ENCODE measurements at places on chromosomes 3 and 15. TPM values are rescaled to one million over a fixed set of nuclear protein-coding genes. Genes with fewer than 3 reads are reported as not detected.

Gene SAXO2
- total RNA-seq = 5.1 TPM

Gene C3orf22
- not detected for total RNA-seq

Gene P2RY13
- total RNA-seq = not detected

DNA sequence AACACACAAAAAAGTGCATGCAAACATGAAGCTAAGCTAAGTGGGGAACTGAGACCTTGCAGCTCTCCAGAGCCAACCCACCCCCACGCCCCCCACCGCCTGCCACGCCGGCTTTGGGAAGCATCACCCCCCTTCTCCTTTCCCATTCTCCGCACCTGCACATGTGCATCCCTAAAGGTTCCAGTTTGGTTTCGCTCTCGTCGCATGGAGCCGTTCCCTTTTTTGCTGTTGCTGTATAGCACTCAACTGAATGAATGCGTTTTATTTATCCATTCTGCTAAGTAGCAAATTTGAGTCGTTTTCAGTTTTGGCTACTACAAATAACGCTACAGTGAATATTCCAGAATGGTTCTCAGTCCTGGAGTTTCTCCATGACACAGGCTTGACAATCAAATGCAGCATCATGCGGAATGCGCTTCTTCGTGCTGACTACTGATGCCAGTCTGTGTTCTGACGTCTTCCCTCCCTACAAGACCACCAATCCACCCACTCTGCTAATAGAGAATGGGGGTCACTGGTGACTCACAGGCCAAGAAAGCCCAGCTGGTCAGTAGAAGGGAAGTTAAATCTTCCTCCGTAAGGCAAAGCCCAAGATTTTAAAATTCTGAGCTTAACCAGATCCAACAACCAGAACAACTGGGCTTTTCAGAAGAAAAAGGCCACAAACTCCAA is 115.3 kb downstream of the XXYLT1 start:
- DNase-seq = no peak

DNA sequence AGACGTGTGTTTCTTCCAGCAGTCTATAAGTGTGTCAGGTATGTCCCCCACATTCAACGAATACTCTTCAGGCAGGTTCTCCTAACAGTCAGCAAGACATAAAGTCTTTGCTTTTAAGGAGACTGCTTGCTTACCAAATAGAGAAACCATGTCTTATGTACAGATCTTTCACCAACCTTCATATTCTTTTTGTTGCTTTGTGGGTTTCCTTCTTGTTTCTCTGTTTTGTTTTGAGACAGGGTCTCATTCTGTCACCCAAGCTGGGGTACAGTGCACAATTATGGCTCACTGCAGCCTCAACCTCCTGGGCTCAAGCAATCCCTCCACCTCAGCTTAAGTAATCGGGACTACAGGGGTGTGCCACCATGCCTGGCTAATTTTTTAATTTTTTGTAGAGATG is 14.3 kb downstream of the DYNC1LI1 start:
- DNase-seq = no peak

- DNase-seq = no peak
Measured at GRCh38 chr3:39318301-39318700, 11.2 kb upstream of the CCR8 start.

DNA sequence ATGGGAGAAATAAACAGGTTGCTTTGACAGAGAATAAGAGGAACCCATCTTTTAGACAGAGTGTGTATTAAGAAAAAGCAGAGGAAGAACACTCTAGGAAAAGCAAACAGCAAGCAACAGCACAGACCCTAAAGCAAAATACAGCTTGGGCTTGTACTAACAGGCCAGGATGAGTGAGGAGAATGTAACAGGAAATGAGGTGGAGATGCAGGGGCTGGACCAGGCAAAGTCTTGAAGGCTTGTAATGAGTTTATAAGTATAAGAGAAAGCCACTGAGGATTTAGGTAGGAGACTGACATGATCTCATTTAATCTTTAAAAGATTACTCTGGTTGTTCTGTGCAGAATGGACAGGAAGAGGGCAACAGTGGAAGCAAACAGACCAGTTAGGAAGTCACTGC is 4.9 kb downstream of the UBR1 start:
- no peak for DNase-seq

DNA sequence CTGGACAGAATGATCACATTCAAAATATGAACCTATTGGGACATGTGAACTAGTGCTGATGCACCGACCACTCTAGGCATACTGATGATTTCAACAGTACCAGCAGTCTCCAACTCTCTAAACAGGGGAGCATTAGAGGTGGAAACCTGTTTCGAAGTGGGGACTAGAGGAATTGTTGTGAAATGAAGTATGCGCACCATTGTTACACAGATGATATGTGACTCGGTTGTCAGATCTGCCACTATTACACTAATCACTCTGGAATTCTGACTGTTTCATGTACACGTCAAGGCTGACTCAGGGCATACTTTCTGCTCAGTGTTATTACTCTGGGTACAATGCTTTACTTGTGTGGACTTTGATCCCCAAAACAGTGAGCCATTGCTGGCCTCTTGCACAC is 198.2 kb upstream of the UBE2E2 start:
- DNase-seq = no peak

- no peak for DNase-seq
Measured at GRCh38 chr3:127762077-127762786, 60.1 kb downstream of the MGLL start.

DNA sequence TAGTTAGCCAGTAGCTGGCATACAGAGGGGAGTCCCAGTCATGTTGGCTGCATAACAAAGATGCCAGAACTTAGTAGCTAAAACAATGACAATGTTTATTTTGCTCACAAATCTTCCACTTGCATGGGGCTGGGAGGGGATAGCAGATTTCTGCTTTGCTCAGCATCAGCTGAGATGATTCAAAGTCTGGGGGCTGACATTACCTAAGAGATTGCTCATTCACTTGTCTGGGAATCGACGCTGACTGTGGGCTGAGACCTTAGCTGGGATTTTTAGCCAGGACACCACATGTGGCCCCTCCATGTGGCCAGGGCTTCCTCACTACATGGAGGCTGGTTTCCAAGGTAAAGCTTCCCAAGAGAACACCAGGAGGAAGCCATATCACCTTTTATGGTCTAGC is 12.7 kb upstream of the CFAP100 start:
- DNase-seq = no peak
